ENCODE measurements at places on chromosomes 4 and X.
A peak's percentile ranks its signal among the peaks of the same experiment; 100 is the strongest.

GRCh38 chr4:99800332-99801004 lies 16.2 kb upstream of the DAPP1 start:
- DNase-seq, result no peak

DNA sequence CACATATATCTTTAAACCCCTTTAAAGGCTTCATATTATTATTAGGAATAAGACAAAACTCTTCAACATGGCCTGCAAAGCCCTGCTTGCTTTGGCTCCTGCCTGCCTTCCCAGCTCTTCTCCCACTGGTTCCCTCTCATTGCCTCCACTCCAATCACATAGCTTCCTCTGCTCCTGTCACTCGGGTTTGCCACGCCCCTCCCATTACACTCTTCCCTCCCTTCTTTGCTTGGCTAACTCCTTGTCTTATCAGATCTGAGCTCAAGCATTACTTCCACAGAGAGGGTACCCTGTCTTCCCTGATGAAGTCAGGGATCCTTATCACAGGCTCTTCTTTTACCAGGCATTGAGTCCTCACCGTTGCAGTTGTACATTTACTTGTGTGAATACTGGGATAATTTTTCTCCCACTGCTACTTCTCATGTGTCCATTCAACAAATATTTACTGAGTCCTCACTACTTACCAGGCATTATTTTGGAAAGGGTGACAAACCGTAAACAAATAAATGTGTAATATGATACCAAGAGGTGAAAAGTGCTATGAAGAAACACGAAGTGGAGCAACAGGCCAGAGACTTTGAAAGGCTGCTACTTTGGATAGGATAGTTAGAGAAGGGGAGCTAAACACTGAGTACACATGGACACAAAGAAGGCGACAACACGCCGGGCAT lies 3.2 kb upstream of the VGLL1 start:
- DNase-seq, result no peak

DNA sequence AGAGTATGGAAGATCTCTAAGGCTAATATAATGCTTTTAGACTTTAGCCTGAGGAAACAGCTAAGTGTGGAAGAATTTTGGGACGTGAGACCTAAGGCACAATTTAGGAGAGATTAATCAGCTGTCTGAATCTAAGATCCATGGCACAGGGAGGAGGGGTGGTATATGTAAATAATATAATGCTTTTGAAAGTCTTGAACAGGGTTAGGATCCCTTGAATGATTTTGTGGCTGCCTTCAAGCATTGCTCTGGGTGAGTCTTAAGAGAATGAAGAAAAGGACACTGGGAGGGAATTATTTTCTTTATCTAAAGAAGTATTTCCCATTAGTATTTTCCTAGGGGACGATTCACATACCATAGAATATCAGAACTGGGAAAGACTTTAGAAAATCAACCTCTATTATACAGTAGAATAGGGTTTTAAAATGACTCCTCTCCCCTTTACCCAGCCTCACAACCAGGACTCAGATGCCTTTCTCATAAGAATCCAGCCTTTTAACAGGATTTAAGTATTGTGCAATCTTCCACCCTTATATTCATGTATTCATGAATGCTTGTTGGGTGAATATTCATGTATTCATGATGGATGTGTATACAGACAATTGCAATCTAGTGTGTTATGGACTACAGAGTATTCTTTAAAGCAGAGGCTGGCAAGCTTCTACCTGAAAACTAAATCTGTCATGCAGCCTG lies 664.2 kb upstream of the CPEB2 start:
- DNase-seq, result no peak

DNA sequence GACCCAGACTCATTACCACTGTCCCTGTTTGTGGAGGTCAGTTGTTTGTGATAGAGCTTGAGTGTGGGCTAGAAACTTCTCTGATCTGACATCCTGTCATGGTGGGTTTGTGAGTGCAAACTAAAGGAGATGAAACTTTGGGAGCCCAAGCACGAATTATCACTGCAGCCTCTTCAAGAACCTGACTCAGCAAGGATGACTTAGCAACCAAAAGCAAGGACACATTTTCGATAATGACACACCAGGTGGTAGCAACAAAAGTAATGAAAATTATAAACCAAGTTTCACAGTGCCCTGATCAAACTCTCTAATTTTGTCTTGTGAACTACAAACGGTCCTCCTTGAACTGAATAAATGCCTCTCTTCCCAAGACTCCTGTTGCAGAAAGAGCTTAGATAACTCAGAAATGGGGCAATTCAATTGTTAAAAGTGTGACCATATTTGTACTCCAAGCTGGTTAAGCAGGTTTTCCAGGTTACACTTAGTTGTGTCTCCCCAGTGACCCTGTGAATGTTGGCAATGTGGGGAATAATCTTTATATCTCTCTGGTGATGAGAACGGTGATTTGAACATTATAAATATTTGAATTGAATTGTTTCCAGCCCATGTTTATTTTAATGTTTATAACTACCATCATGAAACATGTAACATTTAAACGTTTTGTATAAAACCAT lies 52.6 kb upstream of the ATP8A1 start:
- DNase-seq, result no peak

- DNase-seq, result no peak
These were observed 25.8 kb downstream of the PPEF1 start for GRCh38 chrX:18733287-18733686.

DNA sequence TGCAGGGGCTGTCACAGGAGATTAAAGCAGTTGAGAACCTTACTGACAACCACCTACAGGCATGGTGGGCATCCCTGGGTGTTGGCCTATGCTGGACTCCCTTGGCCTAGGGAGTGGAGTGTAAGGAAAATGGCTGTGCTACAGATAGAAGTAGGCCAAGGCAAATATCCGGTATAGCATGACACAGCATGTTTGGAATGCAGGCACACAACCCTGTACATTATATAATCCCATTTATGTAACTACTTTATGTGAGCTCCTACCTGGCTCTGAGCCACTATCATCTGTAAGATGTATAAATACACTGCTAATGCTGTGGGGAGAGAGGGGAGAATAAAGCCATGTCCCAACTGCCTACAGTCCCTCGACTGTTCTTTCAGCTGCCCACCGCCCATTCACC lies 38.7 kb upstream of the KCTD8 start:
- DNase-seq, result no peak

DNA sequence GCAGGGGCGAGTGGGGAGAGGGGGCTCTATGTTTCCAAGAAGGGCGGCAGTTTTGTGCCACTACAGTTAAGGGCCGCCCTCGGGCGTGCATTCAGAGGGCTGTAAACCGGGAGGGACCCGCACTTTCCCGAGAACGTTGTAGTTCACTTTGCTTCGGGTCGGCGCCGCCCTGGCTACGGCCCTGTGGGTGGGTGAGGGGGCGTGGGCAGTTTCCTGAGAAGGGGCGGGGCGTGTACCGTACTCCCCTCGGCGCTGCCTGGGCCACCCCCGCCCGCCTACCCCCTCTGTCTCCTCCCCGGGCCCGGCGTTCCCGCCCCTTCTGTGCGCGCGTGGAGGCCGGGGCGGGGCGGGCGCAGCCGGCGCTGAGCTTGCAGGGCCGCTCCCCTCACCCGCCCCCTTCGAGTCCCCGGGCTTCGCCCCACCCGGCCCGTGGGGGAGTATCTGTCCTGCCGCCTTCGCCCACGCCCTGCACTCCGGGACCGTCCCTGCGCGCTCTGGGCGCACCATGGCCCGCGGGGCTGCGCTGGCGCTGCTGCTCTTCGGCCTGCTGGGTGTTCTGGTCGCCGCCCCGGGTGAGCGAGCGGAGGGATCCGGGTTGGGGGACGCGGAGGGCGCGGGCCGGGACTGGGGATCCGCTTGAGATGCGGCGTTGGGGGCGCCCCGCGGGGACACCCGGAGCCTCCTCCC lies at the start of gene CD99:
TSS of gene CD99 (plus strand) at position 440 of the 687 bp plus-strand sequence. CDS start at position 506, 66 bp downstream.
- DNase-seq, result peak; percentile 93

DNA sequence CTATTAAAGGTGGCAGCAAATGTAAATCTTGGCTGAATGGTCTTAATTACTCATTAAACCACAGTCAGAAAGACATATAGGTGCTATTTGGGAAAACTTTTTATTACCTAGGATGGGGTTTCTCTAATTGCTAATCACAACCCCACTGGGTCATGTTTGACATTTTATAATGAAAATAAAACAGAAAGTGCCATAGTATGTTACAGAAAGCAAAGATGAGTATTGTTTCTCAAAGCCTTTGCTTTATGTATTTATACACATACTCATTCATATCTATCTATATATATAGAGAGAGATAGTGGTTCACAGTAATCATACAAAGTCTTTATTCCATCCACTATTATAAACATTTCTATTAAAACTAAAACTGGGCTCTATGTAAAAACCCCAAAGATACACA lies 18.2 kb downstream of the TMEM184C start:
- DNase-seq, result no peak

DNA sequence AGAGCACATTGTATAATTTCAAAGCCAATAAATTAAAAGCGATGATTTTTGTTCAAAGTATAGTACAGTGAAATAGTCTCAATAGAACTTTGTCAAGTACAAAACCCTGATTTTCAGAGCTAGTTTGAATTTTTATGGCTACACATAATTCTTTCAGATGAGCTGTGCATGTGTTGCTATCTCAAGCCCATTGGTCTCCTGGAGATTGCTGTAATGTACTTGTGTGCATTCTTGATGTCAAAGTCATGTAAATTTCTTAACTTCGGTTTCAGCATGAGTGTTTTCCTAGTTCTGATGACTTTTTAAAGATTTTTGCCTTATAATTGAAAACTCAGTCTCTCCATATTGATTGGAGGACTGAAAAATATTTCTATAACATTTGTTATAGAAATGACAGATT lies 200.8 kb downstream of the CEP135 start:
- no peak for DNase-seq

GRCh38 chr4:10535912-10536311 lies 78.7 kb upstream of the ZNF518B start:
- DNase-seq, result no peak

DNA sequence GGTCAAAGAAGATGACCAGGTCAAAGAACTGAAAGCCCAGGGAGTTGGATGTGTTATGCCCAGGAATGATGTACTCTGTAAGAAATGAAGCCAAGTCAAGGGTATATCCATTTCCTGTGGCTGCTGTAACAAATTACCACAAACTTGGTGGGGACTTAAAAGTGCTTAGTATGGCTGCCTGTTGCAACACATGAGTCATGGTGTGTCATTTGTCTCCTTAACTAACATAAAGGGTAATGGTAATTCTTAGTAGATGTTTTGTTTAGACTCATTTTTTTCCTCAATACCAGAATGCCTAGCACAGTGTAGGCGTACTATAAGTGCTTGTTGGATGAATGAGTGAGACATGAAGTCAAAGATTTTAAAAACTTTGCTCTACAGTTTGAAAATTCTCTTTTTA lies 45.7 kb downstream of the SYTL5 start:
- DNase-seq, result no peak

DNA sequence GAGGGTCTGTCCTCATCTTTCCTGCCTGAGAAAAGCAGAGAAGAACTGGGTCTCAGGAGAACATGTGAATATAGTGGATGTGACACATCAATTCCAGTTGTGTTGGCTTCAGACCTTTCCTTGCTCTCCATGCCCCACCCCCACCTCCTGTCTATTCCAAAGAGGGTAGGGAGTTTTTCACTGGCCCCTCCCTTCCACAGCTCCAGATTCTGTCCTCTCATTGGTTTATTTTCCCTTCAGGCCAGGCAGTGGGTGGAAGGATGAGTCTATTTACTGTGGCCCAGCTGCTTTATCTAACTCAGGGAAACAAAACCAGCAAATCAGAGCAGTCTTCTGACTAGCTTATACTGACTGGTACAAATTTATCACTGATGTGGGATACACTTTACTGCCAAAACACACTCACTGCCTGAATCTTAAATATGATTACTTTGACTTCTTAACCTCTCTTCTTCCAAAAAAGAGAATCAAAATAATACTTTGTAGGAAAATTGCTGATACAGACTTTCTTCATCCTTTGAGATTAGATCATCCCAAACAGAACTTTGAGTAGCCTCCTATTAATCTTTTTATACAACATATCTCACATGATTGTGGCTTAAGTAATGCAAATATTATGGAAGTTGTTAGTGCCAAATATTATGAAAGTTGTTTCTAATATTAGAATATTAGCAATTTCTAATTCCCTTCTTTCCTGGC lies 221.2 kb downstream of the MID1 start:
- DNase-seq, result no peak

GRCh38 chrX:95907081-95907480 lies 777.6 kb upstream of the DIAPH2 start:
- no peak for DNase-seq

DNA sequence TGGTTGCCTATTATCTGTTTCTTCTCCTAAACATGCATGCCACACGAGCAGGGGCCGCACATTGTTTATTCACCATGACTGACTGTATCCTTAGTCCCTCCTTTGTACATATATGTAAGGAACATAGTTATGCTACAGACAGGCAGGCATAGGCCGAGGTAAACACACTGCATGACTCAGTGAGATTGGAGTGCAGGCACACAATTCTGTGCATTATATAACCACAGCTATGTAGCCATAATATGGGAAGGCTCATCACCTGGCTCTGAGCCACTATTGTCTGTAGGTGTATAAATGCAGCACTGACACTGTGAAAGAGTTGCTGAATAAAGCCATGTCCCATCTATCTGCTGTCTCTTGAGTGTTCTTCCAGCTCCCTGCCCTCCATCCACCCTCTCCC lies 431.6 kb downstream of the IDS start:
- no peak for DNase-seq

DNA sequence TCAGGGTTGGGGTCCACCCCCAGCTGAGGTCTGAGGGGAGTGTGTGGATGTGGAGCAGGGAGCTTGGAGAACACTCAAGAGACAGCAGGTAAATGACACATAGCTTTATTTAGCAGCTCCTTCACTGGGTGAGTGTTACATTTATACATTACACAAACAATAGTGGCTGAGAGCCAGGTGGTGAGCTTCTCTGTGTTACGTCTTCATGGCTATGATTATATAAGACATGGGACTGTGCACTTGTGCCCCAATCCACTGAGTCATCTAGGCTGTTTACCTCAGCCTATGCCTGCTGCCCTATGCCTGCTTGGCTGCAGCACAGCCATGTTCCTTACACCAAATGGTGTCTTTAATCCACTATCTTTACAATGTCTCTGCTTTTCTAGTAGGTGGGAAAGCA lies 459.6 kb downstream of the AFF2 start:
- DNase-seq, result no peak

DNA sequence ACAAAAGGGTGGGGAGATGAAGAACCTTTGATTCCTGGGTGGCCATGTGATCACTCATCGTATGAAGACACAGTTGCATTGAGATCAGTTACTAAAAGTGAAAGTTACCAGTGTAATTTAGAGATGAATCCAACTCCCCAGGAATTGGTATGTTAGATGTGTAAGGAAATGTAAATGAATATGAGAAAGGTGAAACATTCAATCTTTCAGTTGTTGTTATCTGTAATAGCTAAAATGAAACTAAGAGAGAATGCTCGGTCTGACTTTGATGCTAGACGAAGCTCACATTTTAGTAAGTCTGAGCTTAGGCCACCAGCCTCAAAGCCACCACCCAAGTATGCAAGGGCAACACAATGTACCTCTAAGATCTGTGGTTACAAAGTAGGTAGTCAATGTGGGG lies 194.3 kb upstream of the POF1B start:
- DNase-seq, result no peak

DNA sequence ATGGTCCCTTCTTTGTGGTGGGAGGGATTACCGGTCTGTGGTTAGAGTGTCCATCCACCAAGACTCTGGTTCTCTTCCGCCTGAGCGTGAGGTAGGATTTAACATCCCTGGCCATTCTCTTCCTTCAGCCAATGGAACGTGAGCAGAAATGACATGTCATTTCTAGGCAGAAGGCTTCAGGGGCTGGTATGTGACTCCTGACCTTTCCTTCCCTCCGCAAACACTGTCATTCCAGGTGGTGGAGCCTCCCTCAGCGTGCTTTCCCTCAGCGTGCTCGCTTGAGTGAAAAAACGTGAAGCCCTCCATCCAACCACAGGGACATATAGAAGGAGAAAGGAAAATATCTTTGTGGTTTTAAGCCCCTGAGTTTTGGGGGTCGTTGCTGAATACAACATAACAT lies 34.0 kb upstream of the SLC10A4 start:
- no peak for DNase-seq
